ENCODE measurements at places on chromosomes 3 and 15.

DNA sequence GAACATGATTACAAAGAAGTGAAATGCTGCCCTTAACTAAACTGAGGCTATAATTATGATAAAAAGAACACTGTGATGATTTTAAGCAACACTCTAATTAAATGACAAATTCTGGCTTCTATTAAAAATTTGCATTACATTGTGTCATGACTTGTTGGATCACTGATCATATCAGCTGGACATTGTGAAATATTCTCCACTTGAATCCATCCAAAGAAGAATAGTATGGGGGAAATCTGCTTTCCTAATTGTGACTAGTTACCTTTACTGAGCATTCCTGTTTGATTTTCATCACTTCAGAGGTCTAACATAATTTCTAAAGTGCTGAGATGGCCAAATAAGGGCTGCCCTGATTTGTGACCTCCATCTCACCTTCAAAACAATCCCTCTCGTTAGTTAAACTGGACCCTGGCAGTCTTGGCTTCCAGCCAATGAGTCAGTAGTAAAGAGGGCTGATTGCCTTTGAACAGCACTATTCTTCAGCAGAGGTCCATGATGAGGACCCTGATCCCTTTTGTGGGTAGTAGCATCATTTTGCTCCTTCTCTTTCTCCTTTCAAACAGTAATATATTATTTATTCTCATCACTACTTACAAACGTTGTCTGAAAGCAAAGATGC is 53.5 kb upstream of the LEKR1 start:
- no peak for DNase-seq

DNA sequence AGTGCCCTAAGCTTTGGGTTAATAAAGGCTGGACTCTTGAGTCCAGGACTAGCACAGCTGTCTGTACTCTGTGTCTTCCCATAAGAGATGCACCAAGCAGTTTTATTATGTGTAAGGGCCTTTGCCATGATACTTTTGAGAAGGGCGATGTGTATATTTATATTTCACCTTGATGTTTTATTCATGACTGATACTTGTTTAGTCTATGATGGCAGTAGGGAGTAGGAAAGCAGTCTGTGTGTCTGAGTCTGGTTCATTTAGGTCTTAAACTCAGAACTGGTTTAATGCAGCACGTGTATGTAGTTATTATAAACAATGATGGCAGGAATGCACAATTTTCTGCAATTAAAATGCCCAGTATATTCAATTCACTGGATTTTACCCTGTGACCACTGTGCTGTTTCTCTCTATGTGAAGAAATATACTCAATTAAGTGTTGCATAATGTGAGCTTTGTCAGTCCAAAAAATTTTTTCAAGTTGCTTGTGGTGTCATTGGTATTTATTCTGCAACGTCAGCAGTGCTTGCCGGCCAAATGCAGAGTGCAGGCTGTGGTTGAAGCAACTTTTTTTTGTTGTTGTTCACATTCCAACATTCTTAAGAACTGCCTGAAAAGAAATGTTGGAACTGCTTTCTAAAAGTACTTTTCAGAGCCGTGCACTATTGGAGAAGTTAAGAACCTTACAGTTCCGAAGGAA is 423.7 kb upstream of the SEMA6D start:
- DNase-seq, result no peak

DNA sequence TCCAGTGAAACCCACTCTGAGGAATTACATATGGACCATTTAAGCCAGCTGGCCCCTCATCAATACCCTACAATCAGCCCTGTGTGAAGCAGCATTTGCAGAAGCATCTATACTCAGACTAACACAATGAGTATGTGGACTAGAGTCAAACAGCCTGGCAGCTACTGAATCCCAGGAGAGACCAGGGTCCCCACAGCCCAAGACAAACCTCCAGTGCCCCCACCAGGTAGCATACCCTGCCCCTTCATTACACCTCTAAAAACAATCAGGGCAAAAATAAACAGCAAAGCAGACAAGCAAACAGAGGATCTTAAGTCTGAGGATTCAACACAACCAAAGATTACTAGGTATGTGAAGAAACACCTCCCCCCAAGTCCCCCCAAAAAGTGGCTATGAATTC is 157.4 kb downstream of the LEKR1 start:
- DNase-seq, result no peak

GRCh38 chr3:8579096-8579495 is 65.5 kb downstream of the SSUH2 start:
- no peak for DNase-seq

- peak; percentile 34 for DNase-seq
Measured at GRCh38 chr3:87145553-87145952, 81.6 kb upstream of the CHMP2B start.

GRCh38 chr3:146403792-146404191 is 65.6 kb downstream of the PLSCR2 start:
- DNase-seq, result no peak

- no peak for DNase-seq
Measured at GRCh38 chr3:30465454-30465853, 140.9 kb upstream of the TGFBR2 start.

DNA sequence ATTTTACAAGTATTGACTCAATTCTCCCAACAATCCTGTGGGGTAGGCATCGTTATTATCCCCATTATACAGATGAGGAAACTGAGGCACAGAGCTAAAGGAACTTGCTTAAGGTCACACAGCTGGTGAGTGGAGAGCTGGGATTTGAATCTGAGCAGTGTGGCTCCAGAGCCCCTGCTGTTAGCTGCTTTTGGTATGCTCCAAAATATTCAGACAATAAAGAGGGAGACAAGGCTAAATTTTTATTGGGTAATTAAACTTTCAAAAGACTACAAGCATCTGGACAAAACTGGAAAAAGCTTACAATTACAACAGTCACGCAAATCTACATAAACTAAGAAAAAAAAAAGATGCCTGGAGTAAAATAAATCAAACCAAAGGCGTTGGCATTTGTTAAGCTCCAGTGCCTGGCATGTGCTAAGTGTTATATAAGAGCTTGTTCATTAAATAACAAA is 27.7 kb downstream of the CCDC13 start:
- no peak for DNase-seq

GRCh38 chr3:98390366-98390765 is at the start of gene OR5K3:
OR5K3 (plus strand) TSS chr3:98390666; CDS start chr3:98390666, 0 bp downstream.
- DNase-seq, result no peak

GRCh38 chr3:102718651-102719050 is 283.8 kb downstream of the ZPLD1 start:
- DNase-seq, result no peak

GRCh38 chr15:68463444-68463843 is 31.5 kb upstream of the ITGA11 start:
- DNase-seq, result no peak

DNA sequence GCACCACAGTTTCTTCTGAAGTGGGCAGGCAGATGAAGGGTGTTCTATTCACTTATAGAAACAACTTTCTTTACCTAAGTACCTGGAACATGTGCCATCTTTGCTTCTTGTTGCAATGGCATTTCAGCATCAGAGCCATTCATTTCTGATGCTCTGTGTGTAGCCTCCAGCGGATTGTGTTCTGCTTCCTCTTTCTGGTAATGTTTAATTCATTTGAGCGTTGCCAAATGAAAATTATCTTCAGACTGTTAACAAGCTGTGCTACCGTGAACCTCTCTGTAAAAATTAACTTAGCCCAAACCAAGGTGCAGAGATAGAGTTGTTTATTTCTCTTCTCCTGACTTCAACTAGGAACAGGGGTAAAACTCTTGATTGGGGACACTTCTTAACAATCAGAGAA is 302.0 kb downstream of the EDEM1 start:
- no peak for DNase-seq

DNA sequence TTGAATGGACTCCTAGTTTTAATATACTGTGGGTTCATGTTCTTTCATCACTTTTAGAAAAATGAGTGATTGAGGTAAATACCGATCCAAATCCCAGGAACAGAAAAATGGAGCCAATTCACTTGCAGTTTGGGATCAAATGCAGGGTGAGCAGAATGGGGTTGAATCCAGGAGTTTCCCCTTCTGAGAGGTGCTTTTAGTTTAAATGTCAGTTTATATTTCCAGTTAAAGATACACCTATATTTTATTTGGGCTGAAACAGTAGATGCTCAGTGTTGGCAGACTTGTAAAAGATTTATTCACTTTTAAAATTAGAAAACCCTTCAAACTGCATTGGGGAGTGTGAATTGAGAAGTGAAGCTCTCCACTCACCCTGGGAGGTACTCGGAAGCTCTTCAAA is 2.6 kb downstream of the TRIM71 start:
- no peak for DNase-seq

DNA sequence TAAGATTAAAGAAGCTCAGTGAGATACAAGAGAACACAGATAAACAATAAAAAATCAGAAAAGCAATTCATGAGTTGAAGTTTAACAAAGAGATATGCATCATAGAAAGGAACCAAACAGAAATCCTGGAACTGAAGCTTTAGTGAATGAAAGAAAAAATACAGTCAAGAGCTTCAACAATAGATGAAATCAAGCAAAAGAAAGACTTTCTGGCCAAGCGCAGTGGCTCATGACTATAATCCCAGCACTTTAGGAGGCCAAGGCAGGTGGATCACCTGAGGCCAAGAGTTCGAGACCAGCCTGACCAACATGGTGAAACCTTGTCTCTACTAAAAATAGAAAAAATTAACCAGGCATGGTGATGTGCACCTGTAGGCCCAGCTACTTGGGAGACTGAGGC is 301.6 kb upstream of the MANF start:
- DNase-seq, result no peak

GRCh38 chr3:56339244-56339643 is 129.0 kb downstream of the ERC2 start:
- no peak for DNase-seq

GRCh38 chr3:194313560-194314387 is 37.4 kb downstream of the CPN2 start:
- no peak for DNase-seq

DNA sequence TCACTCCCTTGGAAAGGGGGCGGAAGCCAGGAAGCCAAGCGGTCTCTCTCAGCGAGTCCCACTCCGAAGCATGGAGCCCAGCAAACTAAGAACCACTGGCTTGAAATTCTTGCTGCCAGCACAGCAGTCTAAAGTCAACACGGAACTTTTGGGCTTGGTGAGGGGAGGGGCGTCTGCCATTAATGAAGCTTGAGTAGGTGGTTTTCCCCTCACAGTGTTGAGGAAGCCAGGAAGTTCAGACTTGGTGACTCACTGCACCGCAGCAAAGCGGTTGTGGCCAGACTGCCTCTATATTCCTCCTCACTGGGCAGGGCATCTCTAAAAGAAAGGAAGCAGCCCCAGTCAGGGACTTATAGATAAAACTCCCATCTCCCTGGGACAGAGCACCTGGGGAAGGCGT is 665.4 kb upstream of the CBLB start:
- peak; percentile 82 for DNase-seq

DNA sequence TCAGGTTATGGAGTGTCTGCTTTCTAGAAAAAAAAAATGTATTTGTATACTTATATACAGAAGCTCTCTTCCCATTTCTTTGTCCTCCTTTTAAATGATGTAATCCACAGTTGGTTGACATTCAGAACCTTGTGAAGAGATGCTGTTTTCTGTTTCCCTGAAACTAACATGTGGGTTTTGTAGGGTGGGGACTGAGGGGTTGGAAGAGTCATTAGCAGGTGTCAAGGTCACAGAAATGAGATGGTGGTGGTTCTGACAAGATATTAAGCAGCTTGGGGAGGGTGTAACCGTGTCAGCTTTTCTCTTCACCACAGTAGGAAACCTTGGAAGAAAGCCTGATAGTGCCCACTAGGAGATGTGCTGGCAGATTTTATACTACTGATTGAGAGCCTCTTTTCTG is 2.4 kb downstream of the RASA2 start:
- DNase-seq, result peak; percentile 79

GRCh38 chr3:180311242-180311641 is 274.5 kb upstream of the PEX5L start:
- no peak for DNase-seq

GRCh38 chr3:41808152-41808551 is 153.8 kb downstream of the ULK4 start:
- DNase-seq, result no peak

DNA sequence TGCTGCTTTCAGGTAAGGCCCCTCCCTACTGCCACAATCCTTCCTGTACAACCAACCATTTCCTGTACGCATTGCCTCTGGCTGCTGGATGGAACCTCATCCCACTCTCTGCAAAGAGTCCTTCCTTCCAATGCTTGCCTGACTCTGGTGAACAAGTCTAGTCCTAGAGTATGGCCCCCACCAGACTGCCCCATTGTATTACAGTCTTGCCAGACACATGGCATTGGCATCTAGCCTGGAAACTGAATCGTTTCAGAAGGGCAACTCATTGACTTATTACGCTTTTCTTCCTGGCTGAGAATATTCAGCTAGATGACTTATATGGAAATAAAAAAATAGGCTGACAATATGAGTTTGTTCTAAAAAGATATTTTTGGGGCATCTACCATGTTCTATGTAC is 170.3 kb downstream of the SUCLG2 start:
- DNase-seq, result no peak

GRCh38 chr3:52072471-52072870 is 16.1 kb upstream of the DUSP7 start:
- DNase-seq, result no peak

GRCh38 chr15:67076147-67076843 is 10.9 kb downstream of the SMAD3 start:
- DNase-seq, result peak; percentile 50

- DNase-seq, result peak; percentile 40
Measured at GRCh38 chr15:51830276-51830806, 888 bp downstream of the TMOD3 start.

DNA sequence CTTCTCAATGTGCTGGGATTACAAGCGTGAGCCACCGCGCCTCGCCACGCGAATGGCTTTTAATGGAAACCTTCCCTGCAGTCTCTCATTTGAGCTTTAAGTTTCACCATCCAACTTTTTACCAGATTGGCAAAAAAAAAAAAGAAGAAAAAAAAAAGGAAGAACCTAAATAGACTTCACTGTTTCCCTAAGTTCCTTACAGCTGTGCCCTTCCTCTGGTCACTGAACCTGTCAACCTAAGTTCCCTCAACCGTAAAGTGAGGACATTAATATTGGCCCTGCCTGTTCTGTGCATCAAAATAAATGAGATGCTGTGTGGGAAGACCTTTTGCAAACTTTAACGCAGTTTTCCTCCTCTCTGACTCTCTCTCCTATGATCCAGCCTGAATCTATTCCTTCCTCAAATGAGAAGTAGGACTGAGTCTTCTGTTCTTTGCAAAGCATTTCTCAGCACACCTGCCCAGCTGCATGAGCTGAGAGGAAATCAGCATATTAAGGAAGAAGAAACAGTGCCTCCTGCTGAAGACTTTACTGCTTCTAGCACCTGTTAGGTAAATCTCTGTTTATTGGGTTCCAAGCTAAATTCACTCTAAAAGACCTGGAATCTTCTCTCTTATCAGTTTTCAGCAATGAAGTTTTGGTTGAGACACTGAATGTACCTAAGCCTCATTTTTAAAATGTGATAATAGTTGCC is 99.6 kb upstream of the ETV5 start:
- DNase-seq, result no peak
